Activated CD4-positive, alpha-beta T cell treated with anti-CD3 and anti-CD28 coated beads, Interleukin-2, amount 50 U/mL, for 16 hours (primary cell): ENCODE measurements at places on chromosomes 3 and 15.

- peak; percentile 52 for DNase-seq
These were observed 64.2 kb upstream of the CMSS1 start for GRCh38 chr3:99753268-99753975.

DNA sequence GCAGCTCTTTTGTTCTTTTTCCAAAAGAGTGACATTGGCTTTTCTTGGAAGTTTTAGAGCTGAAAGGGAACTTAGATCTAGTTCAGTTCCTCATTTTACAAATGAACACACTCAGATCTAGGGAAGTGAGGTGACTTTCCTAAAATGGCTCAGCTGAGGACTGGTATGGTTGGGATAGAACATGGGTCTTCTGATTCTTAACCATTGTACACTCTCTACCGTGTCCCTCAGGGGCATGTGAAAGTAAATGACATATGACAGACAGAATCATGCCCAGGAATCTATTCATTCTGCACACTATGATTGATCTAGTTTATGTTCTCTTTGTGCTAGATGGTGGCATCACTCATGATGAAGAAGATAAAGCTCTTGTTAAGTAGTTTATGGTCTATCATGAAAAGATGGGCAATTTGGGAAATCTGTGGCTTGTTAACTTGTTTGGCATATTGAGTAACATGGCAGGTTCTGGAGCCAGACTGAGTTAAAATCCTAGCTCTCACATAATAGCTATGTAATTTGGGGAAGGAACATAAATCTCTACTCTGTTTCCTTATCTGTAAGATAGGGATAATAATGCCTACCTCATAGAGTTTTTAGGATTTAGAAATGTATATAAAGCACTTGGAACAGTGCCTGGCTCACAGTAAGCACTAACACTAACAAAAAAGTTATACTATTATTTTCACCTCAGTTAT, 30.9 kb downstream of the UBE2E1 start:
- no peak for DNase-seq

GRCh38 chr3:88824666-88825564, 282.5 kb upstream of the EPHA3 start:
- no peak for DNase-seq

DNA sequence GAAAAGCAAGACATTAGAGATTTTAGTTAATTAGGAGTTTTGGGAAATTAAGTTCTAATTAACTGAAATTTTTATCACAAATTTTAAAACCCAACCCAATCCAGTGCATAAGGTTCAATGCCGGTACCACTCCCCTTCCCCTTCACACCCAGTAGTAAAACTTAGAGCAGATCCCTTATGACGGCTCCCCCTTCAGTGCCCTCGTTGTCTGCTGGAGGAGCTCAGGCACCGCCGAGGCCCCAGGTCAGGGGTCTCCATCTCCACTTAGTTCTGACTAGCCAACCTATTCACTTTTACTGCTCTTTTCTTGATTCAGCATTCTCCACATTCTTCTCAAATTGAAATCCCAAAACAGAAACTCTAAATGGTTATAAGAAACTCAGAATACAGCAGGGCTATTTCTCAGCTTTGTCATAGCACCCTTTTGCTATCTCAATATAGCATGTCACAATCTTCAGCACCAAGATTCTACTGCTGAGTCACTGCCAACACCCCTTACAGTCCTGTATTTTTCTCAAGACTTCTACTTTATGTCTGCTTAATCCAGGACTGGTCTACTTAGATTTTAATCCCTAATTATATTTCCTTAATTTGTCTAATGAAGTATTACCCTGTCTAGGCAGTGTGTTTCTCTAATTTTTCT, 39.8 kb downstream of the TUBGCP4 start:
- no peak for DNase-seq

DNA sequence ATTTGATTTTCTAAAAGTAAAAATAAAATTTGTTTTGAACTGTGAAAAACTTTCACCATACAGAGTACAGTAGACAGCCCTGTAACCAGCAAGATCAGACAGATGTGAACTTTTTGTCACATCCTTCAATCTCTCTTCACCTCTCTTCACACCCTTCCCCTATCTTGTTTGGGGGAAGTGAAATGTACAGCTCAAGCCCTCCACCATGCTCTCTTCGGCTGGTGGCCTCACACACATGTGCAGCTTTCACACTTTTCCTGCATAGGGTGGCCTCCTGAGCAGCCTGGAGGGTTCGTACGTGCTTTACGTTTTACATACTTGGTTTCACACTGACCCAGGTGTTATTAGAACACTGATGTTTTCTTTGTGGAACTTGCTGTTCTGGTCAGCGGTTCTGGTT, 86.4 kb downstream of the DNAJB8 start:
- no peak for DNase-seq

- DNase-seq, result no peak
These were observed 110.7 kb downstream of the EEFSEC start for GRCh38 chr3:128263946-128264345.

- no peak for DNase-seq
These were observed 183.5 kb downstream of the TBL1XR1 start for GRCh38 chr3:177013681-177014280.
